NAMALWA (cell line): ENCODE measurements at places on chromosomes 1 and 21.

- no peak for DNase-seq
Observed at GRCh38 chr1:153362187-153362775, 4.6 kb downstream of the S100A9 start.

GRCh38 chr1:213973129-213973528, 14.6 kb upstream of the PROX1 start:
- DNase-seq = no peak

GRCh38 chr1:34684266-34684665, 70.6 kb upstream of the GJB5 start:
- DNase-seq = no peak

DNA sequence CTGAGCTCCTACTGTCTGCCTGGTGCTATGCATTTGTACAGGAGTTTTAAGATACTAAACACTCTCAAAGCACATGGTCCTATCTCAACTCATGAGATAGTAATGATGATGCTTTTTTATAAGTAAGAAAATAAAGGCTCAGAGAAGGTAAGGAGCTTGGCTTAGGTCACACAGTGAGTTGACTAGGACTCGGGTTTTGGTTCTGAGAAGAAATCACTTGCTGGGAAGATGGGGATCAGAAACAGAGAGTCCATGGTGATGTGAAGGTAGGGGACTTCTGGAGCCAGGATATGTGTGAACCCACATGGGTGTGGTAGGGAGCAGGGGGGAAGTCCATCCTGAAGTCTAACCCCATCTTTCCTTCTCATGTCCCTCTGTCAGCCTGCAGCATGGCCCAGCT, 3.7 kb downstream of the BCAN start:
- no peak for DNase-seq

DNA sequence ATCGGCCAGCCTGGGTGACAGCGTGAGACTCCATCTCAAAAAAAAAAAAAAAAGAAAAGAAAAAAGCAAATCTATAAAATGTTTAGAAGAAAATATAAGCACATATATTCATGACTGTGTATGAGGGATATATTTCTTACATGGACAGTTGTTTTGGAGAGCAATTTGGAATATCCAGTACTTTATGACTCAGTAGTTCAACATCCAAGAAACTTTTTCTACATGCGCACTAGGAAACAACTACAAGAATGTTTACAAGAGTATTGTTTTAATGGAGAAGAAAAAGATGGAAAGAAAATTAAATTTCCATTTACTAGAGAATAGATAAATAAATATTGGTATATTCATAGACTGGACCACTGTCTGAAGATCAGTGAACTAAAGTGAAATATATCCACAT, 77.5 kb downstream of the MAST2 start:
- no peak for DNase-seq

GRCh38 chr1:106502659-106503058, 553.8 kb upstream of the PRMT6 start:
- DNase-seq = no peak

DNA sequence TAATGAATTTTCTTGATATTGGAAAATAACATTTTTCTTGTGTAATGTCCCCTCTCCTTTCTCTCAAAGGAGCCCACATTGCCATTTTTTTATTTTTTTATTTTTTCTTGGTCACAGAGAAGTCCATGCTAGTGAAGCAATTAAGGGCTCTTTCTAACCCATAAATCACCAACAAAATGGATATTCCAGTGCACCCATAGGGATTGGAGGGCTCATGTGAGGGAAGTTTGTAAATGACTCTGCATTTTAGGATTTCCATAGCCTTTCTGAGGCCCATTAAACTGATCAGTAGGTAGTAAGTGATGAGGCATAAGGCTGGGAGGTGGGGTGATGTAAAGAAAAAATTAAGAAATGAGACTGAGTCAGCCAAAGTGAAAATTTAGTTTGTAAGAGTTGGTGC, 55.9 kb upstream of the JAK1 start:
- no peak for DNase-seq

- DNase-seq = no peak
Observed at GRCh38 chr1:173666646-173667045, 3.0 kb downstream of the ANKRD45 start.

DNA sequence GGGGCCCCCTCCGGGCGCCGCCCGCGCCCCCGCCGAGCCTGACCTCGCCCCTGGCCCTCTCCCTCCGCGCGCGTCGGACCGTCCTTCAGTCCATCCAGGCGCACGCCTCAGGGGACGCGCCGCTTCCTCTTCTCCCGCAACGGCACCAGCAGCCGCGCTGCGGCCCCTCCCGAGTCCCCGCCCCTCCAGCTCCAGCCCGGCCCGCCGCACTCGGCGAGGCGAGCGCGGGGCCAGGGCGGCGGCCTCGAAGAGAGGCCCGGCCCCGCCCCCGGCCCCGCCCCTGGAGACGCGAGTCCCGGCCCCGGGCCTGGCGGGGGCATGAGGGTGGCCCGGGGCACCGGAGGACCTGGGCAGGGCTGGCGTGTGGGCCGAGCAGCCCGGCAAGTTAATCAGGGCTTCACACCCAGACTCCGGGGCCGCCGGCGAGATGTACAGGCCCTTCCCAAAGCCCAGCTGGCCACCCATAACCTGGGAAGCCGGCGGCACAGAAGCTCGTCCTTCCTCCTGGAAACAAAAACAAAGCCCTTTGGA, at the start of gene IGSF3:
Gene IGSF3, minus strand, starts transcription at position 159 of the 531 bp plus-strand sequence. CDS start 1,407 bp downstream, outside the sequence.
- no peak for DNase-seq

DNA sequence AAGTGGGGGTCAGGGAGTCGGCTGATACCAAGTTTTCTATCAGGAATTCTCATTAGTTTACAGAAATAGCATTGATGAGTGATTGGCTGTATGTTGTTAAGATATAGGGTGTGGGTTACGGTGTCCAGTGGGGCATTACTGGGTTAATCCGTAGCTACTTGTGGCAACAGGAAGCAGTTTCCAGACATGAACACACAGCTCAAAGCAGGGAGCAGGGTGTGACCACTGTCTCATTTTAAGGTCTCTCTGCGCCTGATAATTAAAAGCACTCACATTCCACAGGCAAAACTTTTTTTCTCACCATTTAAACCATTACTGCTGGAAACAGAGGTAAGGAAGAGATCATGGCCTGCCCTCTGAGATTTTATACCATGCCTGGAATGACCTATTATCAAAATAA, 114.9 kb downstream of the SIK1 start:
- DNase-seq = peak; percentile 29

- DNase-seq = no peak
Observed at GRCh38 chr1:234206651-234207284, 166.5 kb upstream of the COA6 start.

DNA sequence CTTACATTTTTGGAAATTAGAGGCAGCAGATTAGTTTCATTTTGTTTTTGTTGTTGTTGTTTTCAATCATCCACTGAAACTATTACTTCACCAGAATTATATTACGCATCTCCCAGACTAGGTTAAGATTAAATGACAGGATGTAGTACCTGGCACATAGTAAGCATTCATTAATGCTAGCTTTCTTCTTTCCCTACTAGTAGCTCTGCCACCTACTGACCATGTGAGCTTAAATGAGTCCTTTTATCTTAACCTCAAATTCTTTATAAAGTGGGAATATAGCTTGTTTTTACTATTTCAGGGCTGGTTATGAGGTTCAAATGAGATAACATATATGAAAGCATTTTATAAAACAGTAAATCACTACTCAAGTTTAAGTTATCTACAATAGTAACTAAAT, 10.2 kb upstream of the ASPM start:
- no peak for DNase-seq

DNA sequence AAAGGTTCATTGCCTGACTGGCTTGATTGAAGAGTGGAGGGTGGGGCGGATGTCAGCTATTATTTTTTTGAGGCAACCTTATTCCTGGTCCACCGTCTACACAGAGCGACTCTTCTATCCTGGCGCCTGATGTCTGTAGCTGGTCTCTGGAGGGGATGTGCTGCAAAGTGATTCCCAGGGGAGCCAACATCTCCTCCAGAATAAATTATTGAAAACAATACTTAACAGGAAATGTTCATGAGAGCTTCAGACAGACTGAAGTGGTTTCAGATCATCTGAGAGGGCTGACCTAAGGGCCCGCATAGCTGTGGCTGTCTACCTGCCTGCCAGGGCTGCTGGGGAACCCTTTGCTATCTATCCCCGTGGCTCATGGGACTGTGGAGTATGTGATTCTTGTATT, 66.7 kb downstream of the TEX35 start:
- DNase-seq = peak; percentile 77

DNA sequence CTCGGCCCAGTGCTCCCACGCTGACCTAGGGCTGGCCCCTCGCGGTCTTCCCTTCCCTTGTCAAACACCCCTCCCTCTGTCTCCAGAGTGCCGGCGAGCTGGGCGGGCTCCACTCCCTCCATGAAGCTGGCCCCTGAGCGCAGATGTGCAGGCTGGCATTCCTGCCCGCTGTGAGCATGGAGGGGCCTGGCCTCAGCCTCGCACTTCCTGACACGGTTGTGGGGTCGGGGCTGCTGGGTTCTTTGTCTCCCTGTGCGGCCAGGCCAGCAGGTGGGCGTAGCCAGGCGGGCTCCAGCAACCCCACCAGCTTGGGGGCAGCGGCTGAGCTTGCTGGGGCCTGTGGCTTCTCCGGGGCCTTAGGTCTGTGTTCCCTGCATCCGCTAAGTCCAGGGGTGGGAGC, 14.2 kb upstream of the PEX10 start:
- DNase-seq = no peak

- no peak for DNase-seq
Observed at GRCh38 chr21:16287046-16287445, 557.3 kb downstream of the USP25 start.

DNA sequence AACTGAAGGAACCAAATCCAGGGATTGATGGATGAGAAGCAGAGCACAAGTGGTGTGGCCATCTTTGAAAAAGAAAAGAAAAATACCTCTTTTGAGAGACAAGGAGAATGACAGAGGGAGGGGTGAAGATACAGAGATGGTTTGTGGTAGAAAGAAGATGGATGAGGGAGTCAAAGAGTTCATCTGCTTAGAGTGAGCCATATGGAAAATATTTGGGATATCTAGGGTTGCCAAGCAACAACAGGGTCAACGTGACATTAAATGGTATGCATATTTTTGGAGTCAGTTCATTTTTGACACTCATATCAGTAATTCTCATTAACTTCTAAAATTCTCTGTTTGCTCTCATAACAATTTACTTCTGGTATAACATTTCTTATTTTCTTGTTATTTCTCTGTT, 50.7 kb downstream of the MACF1 start:
- no peak for DNase-seq

DNA sequence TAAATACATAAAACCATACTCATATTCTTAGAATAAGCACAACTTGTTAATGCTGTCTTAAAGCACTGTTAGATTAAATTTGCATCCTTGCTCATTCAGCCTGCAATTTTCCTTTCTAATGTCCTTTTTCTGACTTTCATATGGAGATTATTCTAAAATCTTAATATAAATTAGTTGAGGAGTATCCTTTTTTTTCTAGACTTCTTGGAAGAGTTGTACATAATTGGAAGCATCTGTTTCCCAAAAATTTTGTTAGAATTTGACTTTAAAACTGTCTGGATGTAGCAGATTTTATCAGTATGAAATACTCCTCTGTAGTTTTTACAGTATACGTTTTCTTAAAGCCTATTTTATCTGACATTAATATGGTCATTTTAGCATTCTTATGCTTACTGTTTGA, 9.7 kb downstream of the KIFAP3 start:
- no peak for DNase-seq

DNA sequence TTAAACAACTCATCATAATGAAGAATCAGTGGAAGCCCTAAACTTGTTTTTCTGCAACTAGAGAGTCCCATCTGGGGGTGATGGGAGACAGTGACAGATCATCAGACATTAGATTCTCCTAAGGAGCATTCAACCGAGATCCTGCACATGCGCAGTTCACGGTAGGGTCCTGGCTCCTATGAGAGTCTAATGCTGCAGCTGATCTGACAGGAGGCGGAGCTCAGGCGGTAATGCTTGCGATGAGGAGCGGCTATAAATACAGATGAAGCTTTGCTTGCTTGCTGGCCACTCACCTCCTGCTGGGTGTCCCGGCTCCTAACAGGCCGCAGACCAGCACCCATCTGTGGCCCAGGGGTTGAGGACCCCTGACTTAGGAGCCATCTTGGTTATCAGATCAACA, 247.2 kb downstream of the FMN2 start:
- no peak for DNase-seq

DNA sequence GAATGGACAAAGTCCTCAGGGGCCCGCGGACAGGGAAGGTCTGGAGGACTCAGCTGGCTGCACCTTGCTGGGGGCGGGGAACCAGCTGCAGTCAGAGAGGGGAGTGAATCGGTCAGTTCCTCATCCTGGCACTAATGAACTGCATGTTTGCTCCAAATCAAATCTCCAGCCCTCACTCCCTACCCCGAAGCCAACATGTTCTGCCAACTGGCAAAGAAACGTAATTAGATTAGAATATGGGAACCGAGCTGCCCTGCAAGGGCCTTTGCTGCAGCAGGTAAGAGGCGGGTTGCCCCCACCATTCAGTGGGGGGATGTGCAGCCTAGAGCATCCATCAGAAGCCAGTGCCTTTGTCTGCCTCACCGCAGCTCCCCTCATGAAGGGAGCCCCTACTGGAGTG, 121.1 kb downstream of the AJAP1 start:
- no peak for DNase-seq

DNA sequence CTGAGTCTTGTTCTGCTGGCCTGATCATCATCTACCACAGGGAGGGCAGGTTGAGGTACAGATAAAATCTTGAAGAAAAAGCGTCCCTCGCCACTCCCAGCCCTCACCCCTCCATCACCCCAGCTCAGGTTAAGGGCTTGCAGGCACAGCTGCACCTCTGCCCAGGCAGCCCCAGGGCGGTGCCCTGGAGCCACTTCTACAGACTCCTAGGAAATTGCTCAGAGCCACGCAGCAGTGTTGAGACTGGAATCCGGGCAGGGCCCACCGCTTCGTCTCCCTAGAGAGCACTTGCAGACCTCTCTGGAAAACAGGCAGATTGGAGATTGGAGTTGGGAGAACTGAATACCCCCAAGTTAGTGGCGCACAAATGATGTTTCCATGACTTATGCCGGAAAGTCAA, 35.3 kb downstream of the VN1R5 start:
- DNase-seq = no peak

DNA sequence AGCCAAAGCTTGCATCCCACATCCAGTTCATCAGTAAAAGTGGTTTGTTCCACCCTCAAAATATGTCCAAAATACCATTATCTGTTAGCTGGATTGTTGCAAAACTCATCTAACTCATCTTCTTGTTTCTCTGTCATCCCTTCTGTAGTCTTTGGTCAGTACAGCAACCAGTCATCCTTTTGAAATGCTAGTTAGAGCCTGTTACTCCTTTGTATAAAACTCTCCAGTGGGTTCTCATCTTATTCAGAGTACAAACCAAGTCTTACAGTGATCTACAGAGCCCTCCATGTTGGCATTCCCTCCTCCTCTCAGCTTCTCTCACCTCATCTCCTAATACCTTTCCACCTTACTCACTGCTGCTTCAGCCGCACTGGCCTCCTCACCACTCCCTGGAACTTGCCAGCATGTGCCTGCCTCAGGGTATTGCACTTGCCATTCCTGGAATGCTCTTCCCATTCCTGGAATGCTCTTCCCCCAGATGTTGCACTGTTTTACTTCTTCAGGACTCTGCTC, 70.6 kb downstream of the LAMC1 start:
- no peak for DNase-seq
